ENCODE measurements at places on chromosomes 6 and 20.

- DNase-seq, result no peak
Measured at GRCh38 chr6:27834879-27835549, 77.2 kb downstream of the OR2B2 start.

- DNase-seq, result peak; percentile 48
Measured at GRCh38 chr6:170280689-170281045, 10.2 kb downstream of the DLL1 start.

DNA sequence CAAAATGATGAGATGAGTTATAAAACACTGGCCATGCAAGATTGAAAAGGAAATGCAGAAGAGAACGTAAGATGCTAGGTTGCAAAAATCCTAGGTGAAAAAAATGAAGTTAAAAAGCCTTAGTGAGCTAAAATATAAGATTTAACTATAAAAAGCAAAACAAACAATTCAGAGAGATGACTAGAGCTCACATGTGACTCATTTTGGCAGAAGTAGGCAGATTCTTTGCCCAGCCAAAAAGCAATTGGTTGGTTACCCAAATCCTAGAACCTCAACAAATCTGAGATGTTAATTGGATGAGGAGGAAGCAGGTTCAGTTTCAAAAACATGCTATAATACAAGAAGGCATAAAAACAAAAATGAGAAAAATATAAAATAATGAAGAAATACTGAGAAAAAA lies 249.1 kb downstream of the OGFRL1 start:
- no peak for DNase-seq

DNA sequence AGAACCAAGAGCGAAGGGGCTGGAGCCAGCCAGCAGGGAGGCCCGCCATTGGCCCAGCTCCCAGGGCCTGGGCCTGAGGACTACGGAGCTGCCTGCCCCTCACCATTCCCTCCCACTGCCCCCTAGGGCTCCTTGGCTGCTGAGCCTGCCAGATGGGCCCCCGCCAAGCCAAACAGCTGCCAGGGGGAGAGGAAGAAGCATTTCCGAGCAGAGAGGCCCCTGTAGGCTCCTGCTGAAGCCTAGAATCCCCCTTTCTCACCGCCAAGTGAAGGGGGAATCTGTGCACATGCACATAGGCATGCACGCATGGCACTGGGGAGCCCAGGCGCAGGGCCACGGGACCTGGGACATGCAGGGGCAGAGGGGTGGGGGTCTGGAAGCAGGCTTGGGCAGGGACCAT lies 28.5 kb upstream of the MRPS18A start:
- DNase-seq, result no peak

DNA sequence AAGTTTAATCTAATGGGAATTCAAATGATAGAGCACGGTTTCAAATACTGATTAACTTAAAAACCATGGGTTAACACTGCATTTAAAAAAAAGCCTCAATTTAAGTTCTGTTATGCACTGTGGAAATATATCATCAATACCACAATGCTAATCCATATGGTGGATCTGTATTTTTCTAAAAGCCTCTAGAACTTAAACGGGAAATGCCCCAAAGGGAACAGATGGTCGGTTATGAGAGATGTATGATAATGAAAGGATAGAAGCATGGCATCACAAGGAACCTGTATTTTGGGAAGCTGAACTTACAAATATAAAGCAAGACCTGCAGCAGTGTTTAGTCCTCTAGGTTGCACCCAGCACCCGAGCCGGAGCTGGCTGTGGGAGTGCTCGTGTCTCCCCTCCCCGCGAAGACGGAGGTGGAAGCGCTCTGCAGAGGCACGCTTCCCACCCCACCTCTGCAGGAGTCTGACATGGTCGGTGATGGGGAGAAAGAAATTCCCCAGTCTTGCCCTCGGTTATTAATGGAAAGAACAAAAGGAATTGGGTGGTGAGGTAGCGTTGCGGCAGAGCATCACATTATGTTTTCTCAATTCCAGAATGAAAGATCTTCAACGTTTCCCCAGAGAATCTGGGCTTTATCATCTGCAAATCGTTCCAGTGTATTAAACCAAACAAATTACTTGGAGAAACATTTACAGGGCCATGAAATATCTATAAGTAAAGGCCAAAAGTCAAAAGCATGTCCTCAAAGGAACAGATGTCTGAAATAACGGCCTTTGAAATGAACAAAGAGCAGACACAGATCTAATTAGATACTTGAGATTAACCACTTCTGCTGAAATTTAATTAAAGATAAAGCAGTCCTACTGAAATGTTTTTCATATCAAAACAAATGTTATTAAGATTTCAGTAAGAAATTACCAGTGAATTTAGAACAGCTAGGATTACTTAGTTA lies 103.1 kb upstream of the POPDC3 start:
- DNase-seq, result no peak
